Stimulated activated CD8-positive, alpha-beta memory T cell treated with anti-CD3 and anti-CD28 coated beads, Interleukin-15, amount 100 ng/mL, for 1 hour (primary cell): ENCODE measurements at places on chromosomes 16 and 17.

GRCh38 chr16:78407191-78407590, 307.7 kb downstream of the WWOX start:
- DNase-seq: no peak

- no peak for DNase-seq
These were observed 44.4 kb upstream of the ANKFN1 start for GRCh38 chr17:56108811-56109284.

DNA sequence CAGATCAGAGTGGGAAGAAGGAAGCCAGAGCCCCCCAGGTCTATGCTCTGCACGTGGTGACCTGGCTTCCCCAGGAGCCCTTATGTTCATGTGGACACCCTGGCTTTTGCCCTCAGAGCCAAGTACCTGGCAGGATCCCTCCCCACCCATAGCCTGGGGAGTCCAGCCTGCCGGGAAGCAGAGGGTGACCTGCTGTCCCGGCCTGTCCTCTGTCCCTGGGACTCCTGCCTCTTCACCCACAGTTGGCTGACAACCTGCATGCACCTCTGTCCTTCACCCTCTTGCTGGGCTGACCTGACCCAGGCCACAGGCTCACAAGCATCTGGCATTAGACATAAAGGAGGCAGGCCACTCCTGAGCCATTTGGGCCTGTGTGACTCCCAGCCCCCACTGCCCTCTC, 60.2 kb downstream of the SMPD3 start:
- DNase-seq: no peak

DNA sequence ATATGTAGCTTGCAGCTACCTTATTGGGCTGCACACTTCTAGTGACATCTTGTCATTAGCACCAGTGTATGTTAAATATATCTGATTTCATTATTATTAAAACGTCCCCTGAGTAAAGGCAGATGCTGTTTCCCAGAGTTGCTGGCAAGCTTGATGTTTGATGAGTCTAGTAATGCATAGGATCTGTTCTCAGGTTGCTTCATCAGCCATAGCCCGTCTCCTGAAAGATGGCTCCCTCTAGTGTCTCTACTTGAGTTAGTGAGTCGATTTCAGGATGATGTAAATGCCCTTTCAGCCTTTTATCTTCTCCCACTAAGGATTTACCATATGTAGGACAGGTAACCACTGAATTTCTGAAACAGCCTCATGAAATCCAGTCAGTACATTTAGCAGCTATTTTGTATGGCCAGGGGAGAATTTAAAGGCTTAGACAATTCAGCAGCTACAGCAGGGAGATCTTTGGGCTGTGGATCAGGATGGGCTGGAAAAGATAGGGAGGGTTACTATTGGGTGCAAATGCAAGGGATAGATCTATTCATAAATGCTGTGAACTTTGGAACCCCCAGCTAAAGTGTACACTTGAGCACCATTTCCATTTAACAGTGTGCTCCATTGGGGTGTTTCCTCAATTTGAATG, 376.3 kb downstream of the CNTNAP4 start:
- no peak for DNase-seq

GRCh38 chr16:11391576-11391975, 46.3 kb downstream of the RMI2 start:
- DNase-seq: no peak

DNA sequence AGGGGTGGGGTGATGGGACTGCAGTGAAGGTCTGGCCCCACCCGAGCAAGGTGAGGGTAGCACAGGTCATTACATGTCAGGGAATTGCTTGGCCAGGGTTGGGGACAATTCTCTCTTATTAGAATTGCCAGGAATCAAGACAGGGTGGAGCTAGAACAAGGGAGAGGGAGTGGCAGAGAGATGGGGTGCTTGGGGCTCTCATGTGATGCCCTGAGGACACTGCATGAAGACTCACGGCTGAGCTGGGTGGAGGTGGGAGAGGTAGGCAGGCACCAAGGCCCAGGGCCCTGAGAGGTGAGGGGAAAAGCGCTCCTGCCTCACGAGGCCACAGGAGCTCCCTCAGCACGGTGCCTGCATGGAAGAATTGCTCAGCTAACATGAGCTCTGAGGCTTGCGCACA, 3.6 kb downstream of the DPEP1 start:
- DNase-seq: no peak

- no peak for DNase-seq
These were observed 74.6 kb upstream of the TBC1D3K start for GRCh38 chr17:37849617-37849972.

DNA sequence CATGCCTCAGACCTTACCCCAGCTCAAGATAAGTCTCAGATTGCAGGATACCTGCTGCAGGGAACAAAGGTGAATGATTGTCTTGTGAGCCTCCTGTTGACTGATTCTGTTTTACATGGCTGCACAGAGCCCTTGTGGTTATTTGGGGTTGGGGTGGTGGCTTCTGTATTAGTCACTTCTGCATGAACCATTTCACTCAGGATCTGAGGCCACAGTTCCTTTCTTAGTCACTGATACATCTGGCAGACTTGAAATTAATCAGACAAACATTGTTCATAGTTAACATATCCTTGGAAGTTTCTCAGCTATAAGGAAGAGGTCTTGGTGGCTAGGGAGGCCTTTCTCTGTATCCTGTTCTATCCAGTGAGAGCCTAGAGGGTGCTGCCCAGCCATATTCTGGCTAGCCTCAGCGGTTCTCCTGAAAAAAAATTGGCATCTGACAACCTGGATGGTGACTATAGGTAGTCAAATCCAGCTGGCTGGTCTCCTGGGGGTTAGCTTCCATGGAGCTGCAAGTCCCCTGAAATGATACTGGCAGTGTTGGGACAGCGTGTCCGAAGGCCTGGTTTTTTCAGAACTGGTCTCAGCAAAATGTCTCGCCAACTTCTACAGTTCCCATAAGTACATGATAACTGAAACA, 8.4 kb upstream of the PLK1 start:
- DNase-seq: no peak

GRCh38 chr17:33987162-33987561, 267.9 kb upstream of the CCL2 start:
- no peak for DNase-seq

- no peak for DNase-seq
These were observed 11.9 kb upstream of the ENGASE start for GRCh38 chr17:79062691-79063090.

GRCh38 chr17:73231395-73231794, 30.3 kb downstream of the CPSF4L start:
- no peak for DNase-seq

GRCh38 chr17:49968405-49969133, 421 bp upstream of the DLX4 start:
- DNase-seq: peak; percentile 21

- DNase-seq: no peak
These were observed 281.1 kb downstream of the CEP112 start for GRCh38 chr17:65910836-65911235.

- DNase-seq: no peak
These were observed 130.1 kb downstream of the SPACA3 start for GRCh38 chr17:33121756-33122155.

DNA sequence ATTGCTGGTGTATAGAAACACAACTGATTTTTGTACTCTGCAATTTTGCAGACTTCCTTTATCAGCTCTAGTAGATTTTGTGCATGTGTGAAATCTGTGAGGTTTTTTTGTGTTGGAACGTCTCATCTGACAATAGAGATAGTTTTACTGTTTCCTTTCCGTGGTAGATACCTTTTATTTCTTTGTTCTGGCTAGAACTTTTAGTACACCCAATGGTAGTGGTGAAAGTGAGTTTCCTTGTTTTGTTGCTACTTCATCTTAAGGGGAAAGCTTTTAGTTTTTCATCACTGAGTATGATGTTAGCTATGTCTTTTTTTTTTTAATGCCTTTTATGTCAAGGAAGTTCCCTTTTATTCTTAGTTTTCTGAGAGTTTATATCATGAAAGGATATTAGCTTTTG, 118.1 kb downstream of the OR1D5 start:
- DNase-seq: no peak

DNA sequence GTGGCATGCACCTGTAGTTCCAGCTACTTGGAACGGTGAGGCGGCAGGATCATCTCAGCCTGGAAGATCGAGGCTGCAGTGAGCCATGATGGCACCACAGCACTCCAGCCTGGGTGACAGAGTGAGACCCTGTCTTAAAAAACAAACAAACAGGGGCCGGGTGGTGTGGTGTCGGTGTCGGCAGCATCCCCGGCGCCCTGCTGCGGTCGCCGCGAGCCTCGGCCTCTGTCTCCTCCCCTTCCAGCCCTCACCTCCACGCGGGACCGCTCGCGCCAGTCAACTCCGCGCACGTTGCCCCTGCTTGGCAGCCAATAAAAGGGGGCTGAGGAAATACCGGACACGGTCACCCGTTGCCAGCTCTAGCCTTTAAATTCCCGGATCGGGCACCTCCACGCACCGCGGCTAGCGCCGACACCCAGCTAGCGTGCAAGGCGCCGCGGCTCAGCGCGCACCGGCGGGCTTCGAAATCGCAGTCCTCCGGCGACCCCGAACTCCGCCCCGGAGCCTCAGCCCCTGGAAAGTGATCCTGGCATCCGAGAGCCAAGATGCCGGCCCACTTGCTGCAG, 204.7 kb downstream of the CDRT15L2 start:
- no peak for DNase-seq

DNA sequence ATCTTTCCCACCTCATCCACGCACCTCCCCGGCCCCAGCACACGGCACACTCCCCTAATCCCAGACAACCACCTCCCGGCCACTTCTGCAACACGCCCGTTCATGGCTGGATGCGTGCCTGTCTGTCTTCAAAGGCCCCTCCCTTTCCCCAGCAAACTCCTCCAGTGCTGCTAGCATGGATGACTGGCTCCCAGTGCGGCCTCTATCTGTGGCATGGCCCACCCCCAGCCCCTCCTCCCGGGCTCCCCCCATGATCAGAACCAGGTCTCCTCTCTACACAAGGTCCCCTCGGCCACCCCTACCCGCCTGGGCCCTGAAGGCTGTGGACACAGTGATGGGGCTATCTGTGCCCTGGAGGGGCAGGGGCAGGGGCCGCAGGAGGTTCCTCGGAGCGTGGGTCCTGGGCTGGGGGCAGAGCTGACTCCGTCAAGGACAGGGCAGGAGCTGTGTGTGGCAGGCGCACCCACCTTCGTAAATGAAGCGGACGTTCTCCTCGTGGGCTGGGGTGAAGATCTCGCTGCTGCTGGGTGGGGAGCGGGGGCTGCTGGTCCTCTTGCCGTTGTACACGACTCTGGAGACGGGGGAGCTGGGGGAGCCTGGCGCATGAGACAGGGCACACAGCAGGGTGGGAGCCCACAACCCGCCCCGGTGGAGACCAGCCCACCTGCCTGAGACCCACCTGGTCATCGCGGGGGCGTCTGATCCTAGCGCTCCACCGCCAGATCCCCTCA, 9.1 kb downstream of the MCRIP1 start:
- no peak for DNase-seq

DNA sequence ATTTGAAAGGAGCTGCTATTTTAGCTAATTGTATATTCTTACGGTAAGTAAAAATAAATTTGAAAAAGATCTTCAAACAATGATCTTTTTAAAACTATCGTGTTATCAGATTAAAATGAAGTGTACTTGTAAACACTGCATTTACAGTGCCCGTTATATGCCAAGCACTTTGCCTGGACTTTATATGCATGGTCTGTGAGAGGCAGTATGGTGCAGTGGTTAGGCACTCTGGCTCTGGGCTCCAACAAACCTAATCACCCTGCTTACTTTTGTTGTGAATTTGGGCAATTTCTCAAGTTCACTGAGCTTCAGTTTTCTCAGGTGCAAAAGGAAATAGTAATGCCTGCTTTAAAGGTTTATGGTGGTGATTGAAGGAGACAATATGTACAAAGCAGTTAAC, 1.4 kb downstream of the PMP22 start:
- no peak for DNase-seq

- no peak for DNase-seq
These were observed 143.3 kb downstream of the PITPNC1 start for GRCh38 chr17:67520252-67520906.

DNA sequence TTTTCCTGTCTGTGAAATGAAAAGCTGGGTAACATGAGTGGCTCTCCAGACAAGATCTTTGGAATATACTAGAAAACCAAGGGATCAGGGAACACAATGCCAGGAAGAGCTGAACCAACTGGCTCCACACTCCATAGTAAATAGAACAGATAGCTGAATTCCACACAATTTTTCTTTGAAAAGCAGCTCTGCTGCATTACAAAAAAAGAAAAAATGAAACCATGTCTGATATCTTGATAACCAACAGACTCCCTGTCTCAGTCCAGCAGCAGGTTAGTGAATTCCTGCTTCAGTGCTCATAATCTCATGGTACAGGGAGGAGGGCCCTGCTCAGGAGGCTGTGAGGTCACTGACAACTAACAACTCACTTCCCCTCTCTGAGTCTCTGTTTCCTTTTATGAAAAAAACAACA, 97.1 kb downstream of the CDH11 start:
- no peak for DNase-seq

GRCh38 chr16:49833085-49833484, 22.8 kb downstream of the ZNF423 start:
- no peak for DNase-seq

GRCh38 chr17:68535922-68536321, 23.7 kb downstream of the PRKAR1A start:
- no peak for DNase-seq

DNA sequence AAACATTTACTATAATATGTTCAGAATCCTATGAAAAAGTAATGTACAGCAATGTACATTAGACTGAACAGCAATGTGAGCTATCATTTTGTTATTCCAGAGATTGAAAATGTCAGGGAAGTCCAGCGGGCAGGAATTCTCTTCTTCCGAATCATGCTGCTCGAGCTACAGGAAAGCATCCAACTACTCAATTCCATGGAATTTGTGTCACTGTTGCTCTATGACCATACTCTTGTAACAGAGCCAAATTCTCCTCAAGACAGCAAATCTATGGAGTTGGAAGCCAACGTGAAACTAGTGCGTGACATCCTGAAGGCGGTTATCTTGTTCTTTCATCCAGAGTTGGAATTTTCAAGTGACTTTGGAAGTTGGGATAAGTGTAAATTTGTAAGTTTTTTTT, 24.8 kb upstream of the NSRP1 start:
- no peak for DNase-seq

GRCh38 chr16:55822280-55822810, 10.6 kb downstream of the CES1 start:
- DNase-seq: no peak

- no peak for DNase-seq
These were observed 16.2 kb upstream of the SPNS2 start for GRCh38 chr17:4482338-4483011.

GRCh38 chr17:31687505-31688126, 171.4 kb downstream of the COPRS start:
- DNase-seq: no peak

GRCh38 chr17:18324140-18325050, 9.3 kb downstream of the SMCR8 start:
- no peak for DNase-seq

DNA sequence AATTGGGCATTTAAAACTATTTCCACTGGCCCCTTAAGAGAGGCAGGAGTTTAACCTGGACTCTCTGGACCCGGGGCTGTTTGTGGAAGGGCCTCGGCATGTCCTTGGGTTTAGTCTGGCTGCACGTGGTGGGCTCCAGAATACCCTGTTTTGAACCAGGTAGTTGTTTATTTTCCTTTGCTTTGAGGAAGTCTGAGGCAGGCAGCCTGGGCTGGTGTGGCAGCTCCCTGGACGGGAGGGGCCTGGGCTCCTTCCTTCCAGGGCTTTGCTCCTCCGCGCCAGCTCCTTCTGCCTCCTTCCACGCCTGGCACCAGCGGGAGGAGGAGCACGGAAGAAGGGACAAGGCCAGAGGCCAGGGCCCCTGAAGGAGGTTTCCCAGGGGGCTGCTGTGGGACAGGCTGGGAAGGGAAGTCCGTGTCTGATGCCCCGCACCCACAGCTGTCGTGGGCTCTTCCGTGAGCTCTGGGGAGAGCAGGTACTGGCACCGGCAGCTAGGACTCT, 15.5 kb downstream of the BANP start:
- no peak for DNase-seq

GRCh38 chr17:58595194-58595792, 80.9 kb upstream of the MTMR4 start:
- DNase-seq: no peak
